ENCODE measurements at places on chromosomes 6 and 20. TPM values are rescaled to one million over a fixed set of nuclear protein-coding genes. Genes with fewer than 3 reads are reported as not detected.

DNA sequence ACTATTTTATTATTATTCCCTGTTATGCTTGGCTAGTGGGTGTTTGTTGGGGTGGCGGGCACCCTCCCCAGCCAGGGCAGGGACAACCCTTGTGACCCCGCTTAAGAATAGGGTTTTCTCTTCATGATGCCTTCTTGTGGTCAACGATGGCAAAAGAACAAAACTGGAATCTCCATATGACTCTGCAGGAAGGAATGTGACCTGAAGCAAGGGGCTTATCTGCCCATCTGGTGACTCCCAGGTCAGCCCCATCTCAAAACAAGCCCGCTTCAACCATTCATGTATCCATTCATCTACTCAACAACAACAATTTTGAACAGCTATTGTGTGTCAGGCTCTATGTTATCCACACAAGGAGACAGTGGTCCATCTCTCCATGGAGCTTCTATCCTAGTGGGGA lies 30.9 kb upstream of the TGM6 start:
- no peak for DNase-seq

NCOA7 gene
- total RNA-seq = 250 TPM

GSTA2 gene
- not detected for total RNA-seq

ZSWIM3 gene
- 1.6 TPM for total RNA-seq

DNA sequence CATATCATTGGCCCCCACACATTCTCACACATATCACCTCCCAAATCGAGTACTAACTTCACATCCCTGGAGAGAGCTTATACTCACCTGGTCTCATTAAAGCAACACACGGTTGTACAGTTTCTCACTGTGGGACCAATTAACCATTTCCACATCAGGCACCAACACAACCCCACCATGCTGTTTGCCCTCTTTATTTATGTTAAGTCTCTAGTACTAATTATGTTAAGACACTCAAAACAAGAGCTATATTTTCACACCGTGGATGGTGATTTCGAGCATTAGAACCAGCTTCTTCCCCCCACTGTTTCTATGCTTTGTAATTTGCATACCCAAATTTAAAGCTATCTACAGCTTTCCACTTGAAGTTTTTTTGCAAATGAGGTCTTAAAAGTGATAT lies 6.3 kb downstream of the SCML4 start:
- no peak for DNase-seq

- peak; percentile 7 for DNase-seq
Measured at GRCh38 chr6:70547313-70547712, 19.4 kb upstream of the SDHAF4 start.

AAR2 gene
- 22.0 TPM for total RNA-seq

GRCh38 chr6:128754658-128755256 lies 128.2 kb upstream of the LAMA2 start:
- no peak for DNase-seq
